ENCODE measurements at places on chromosomes 1 and 21.

- no peak for DNase-seq
Observed at GRCh38 chr1:54296666-54297065, 96.7 kb downstream of the MRPL37 start.

DNA sequence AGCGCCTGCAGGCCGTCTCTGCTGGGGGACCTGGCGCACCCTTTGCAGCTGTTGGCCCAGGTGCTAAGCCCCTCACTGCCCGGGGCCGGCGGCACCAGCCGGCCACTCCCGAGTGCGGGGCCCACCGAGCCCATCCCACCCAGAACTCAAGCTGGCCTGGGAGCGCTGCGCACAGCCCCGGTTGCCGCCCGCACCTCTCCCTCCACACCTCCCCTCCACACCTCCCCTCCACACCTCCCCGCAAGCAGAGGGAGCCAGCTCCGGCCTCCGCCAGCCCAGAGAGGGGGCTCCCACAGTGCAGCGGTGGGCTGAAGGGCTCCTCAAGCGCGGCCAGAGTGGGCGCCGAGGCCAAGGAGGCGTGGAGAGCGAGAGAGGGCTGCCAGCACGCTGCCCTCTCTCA is 177.8 kb upstream of the KAZN start:
- DNase-seq: no peak

- no peak for DNase-seq
Observed at GRCh38 chr1:33426916-33427315, 4.0 kb downstream of the PHC2 start.

GRCh38 chr1:206557636-206558473 is 50.5 kb downstream of the RASSF5 start:
- DNase-seq: no peak

DNA sequence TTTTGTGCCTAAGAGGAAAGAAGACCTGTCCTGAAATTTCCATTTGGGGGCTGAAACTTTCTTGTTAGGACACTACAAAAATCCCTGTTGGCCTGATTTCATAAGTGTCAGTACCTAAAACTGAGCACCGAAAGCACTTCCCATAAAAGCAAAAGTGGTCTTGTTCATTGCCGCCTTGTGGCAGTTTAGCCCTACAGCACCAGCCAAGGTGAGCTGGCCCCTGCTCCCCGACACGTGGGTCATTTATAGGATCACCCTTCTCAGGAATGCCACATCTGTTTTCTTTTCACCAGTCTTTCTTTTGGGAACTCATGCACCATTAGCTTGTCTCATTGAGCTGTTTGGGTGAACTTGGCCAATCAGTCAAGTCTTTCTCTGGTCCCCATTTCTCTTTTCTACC is 155.8 kb upstream of the KAZN start:
- no peak for DNase-seq

DNA sequence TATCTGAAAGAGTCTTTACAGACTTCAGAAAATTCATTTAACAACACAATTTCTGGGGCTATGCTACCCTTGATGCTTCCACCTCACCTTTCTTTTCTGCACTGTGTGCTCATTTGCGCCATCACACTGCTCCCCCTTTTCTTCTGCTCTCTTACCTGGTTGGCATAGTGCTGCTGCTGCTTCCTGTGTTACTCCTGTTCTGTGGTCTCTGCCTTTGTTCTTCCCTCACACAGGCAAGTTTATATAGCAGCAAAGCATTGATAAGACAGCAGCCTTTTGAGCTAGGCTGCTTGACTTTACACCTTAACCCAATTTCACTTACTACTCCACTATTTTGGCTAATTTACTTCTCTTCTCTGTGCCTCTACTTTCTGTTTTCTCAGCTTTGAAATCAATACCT is 18.3 kb downstream of the SGIP1 start:
- no peak for DNase-seq
